ENCODE measurements at places on chromosomes 1 and 21. TPM values are rescaled to one million over a fixed set of nuclear protein-coding genes. Genes with fewer than 3 reads are reported as not detected.

The THEM5 gene
- not detected for total RNA-seq

The SERINC2 gene
- not detected for total RNA-seq

The CD53 gene
- total RNA-seq: 201 TPM

The ZBTB8B gene
- not detected for total RNA-seq

The FAAH gene
- total RNA-seq: 4.8 TPM

The SZT2 gene
- total RNA-seq: 36.7 TPM

The TDRD5 gene
- not detected for total RNA-seq

The RNF223 gene
- total RNA-seq: not detected

The ZNF683 gene
- total RNA-seq: 0.94 TPM

The BCL2L15 gene
- 0.82 TPM for total RNA-seq

The CD34 gene
- 0.04 TPM for total RNA-seq

The C1orf74 gene
- total RNA-seq: 2.2 TPM

The FCGR1A gene
- total RNA-seq: not detected

The RNASEL gene
- total RNA-seq: 4.2 TPM

The CYP4X1 gene
- not detected for total RNA-seq

The PEAR1 gene
- total RNA-seq: not detected

The ARMH1 gene
- 52.0 TPM for total RNA-seq

The FCRL4 gene
- total RNA-seq: not detected

The KIAA0319L gene
- 22.6 TPM for total RNA-seq

The SLC6A17 gene
- total RNA-seq: 0.10 TPM

The KCNJ9 gene
- not detected for total RNA-seq

The RGS8 gene
- not detected for total RNA-seq

The PRRX1 gene
- total RNA-seq: not detected
